KG1 (cell line): ENCODE measurements at places on chromosomes 4 and X.

DNA sequence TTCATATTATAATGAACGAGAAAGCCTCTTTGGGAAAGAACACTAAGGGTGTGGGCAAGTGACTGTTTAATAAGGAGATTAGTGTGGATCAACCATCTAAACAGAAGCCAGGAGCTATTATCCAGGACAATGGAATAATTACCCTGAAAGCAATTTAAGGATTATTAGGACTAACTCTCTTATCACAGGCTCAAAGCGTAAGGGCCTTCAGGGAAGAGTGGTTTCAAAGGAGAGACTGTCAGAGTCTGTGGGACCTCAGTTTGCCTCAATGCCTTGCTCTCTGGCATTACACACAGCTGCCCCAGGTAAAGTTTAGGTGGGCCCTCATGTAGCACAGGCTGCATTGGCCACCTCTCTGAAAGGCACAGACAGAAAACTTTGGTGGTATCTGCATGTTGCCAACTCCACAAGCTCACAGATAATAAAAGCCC lies 717.2 kb upstream of the ADGRL3 start:
- no peak for DNase-seq

GRCh38 chr4:163748449-163748848 lies 254.0 kb downstream of the TMA16 start:
- no peak for DNase-seq

- DNase-seq: no peak
These were observed 42.5 kb downstream of the LAMP2 start for GRCh38 chrX:120426599-120426998.

- DNase-seq: peak; percentile 41
These were observed 208.4 kb downstream of the NWD2 start for GRCh38 chr4:37452952-37453280.

DNA sequence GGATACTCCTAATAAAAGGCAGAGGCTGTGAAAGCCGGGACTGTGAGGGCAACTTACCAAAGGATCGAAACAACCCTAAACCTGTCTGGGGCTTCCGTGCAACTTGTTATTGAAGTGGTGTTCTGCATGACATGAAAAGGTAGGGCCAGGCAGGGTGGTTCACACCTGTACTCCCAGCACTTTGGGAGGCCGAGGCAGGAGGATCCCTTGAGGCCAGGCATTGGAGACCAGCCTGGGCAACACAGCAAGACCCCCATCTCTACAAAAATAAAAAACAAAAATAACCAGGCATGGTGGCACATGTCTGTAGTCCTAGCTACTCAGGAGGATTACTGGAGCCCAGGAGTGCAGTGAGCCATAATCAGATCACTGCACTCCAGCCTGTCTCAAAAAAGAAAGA lies 12.3 kb downstream of the CASP3 start:
- DNase-seq: no peak

DNA sequence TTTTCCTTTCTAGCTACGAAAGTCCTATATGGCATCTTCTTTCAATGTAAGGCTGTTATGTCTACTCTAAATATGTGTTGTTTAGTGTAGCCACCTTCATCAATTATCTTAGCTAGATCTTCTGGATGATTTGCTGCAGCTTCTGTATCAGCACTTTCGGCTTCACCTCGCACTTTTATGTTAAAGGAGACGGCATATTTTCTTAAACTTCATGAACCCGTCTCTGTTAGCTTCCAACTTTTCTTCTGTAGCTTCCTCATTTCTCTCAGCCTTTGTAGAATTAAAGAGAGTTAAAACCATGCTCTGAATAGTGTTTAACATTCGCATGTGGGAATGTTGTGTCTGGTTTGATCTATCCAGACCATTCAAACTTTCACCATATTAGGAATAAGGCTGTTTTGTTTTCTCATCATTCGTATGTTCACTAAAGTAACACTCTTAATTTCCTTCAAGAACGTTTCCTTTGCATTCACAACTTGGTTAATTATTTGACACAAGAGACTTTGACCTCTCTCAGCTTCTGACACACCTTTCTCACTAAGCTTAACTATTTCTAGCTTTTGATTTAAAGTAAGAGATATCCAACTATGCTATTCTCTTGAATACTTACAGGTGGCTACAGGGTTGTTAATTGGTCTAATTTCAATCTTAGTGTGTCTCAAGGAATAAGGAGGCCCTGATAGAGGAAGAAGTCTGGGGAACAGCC lies 476.8 kb downstream of the GABRG1 start:
- no peak for DNase-seq

DNA sequence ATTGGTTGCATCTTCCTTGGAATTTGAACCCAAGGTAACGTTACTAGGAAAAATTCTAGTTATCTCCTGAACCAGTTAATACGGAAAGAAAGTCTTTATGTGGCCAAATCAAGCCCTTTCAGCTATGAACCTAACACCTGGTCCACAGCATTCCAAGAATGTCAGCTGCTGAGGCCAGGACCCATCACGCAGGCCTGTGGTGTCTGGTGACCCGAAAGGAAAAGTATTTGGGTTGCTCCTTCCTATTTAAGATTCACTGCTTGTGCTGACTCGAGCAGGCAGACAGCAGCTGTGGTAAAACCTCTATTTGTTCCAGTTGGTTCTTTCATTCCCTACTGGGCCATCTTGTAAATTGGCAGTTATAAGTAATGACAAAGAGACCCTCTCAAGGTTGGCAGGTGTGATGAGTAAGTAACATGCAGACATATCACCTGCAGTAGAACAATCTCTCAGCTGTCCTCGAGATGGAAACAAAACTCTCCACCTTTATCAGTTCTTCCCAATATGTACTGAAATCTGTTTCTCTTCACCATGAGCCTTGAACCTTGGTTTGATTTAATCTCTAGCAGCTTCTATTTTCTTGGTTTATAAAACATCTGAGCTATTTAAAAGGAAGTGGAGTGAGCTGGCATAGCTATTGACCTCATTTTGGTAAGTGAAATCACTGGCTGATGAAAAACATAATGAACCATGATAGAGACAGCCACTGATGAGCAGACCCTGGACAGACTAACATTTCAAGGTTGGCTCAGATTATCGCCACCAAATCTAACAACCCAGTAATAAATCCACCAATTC lies 182.1 kb upstream of the SMIM31 start:
- DNase-seq: no peak

- DNase-seq: no peak
These were observed 76.2 kb downstream of the CLDN34 start for GRCh38 chrX:10043386-10043785.
